ENCODE measurements at places on chromosomes 3 and 15. TPM values are rescaled to one million over a fixed set of nuclear protein-coding genes. Genes with fewer than 3 reads are reported as not detected.
A peak's percentile ranks its signal among the peaks of the same experiment; 100 is the strongest.

Gene IMPG2
- total RNA-seq: 0.59 TPM

Gene HRH1
- 0.31 TPM for total RNA-seq

Gene FSIP1
- 0.50 TPM for total RNA-seq

Gene C3orf85
- total RNA-seq: not detected

DNA sequence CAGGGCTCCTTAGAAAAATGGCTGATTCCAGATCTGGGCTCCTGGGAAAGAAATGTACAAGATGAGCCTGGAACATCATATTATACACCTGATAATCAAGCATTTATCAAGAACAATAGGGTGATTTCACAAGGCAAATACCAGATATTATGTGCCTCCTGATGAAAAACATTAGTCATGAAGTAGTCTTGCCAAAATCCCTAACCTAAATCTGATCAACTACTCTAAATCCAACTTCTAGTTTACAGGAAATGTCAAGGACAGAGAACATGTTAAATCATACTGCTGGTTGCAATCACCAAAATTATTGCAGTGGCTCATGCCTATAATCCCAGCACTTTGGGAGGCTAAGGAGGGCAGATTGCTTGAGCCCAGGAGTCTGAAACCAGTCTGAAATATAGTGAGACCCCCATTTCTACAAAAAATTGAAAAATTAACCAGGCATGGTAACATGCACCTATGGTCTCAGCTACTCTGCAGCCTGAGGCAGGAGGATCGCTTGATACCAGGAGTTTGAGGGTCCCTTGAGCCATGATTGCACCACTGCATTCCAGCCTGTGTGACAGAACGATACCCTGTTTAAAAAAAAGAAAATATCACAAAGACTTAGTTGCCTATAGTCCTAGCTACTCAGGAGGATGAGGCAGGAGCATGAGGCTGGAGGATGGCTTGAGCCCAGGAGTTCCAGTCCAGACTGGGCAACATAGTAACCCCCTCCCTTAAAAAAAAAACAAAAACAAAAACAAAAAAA lies 34.9 kb upstream of the ATP13A3 start:
- no peak overlapping the region for H3K4me3 ChIP-seq
- no peaks in the 10 kb centered on the region for H3K27me3 ChIP-seq
- no peak for DNase-seq
- peaks cover 9% of the 10 kb centered on the region for H3K4me1 ChIP-seq
- H3K27ac ChIP-seq: no peak overlapping the region

GRCh38 chr3:171323938-171324536 lies 136.2 kb downstream of the TNIK start:
- no peak overlapping the region for H3K27ac ChIP-seq
- H3K36me3 ChIP-seq: no peaks in the 10 kb centered on the region
- DNase-seq: no peak
- peaks cover 19% of the 10 kb centered on the region for H3K4me1 ChIP-seq

- H3K36me3 ChIP-seq: no peaks in the 10 kb centered on the region
- peaks cover 23% of the 10 kb centered on the region for H3K27me3 ChIP-seq
- H3K4me3 ChIP-seq: no peak overlapping the region
- DNase-seq: no peak
These were observed 99.2 kb upstream of the TMC3 start for GRCh38 chr15:81473177-81473576.

- H3K27ac ChIP-seq: no peak overlapping the region
- H3K27me3 ChIP-seq: no peaks in the 10 kb centered on the region
- H3K4me1 ChIP-seq: no peaks in the 10 kb centered on the region
- no peaks in the 10 kb centered on the region for H3K36me3 ChIP-seq
These were observed 44.9 kb upstream of the B3GALNT1 start for GRCh38 chr3:161150001-161150525.

GRCh38 chr3:9976721-9977709 lies 9.6 kb downstream of the EMC3 start:
- H3K36me3 ChIP-seq: peaks cover 22% of the 10 kb centered on the region
- DNase-seq: no peak
- no peak overlapping the region for H3K4me3 ChIP-seq
- no peak overlapping the region for H3K27ac ChIP-seq
- H3K27me3 ChIP-seq: no peaks in the 10 kb centered on the region
- no peaks in the 10 kb centered on the region for H3K4me1 ChIP-seq

- H3K27ac ChIP-seq: no peak overlapping the region
- H3K4me1 ChIP-seq: peaks cover 5% of the 10 kb centered on the region
- no peak overlapping the region for H3K4me3 ChIP-seq
These were observed 15.2 kb downstream of the EFCC1 start for GRCh38 chr3:129016356-129016719.

DNA sequence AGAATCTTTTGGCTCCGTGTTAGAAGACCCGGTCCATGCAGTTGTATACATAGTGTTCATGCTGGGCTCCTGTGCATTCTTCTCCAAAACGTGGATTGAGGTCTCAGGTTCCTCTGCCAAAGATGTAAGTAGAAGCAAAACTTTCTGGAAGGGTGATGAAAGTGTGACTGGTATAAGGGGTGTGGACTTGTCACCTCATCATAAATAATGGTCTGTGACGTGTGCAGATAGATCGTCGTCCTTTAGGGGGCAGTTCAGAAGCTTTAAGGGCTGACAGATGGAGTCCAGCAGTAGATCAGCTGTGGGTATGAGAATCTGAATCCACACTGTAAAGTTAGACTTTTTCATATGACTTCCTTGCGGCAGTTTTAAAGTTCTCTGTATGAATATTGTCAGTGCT lies 15.3 kb downstream of the SEC61A1 start:
- H3K27me3 ChIP-seq: no peaks in the 10 kb centered on the region
- no peak for DNase-seq
- no peak overlapping the region for H3K4me3 ChIP-seq
- no peaks in the 10 kb centered on the region for H3K4me1 ChIP-seq

DNA sequence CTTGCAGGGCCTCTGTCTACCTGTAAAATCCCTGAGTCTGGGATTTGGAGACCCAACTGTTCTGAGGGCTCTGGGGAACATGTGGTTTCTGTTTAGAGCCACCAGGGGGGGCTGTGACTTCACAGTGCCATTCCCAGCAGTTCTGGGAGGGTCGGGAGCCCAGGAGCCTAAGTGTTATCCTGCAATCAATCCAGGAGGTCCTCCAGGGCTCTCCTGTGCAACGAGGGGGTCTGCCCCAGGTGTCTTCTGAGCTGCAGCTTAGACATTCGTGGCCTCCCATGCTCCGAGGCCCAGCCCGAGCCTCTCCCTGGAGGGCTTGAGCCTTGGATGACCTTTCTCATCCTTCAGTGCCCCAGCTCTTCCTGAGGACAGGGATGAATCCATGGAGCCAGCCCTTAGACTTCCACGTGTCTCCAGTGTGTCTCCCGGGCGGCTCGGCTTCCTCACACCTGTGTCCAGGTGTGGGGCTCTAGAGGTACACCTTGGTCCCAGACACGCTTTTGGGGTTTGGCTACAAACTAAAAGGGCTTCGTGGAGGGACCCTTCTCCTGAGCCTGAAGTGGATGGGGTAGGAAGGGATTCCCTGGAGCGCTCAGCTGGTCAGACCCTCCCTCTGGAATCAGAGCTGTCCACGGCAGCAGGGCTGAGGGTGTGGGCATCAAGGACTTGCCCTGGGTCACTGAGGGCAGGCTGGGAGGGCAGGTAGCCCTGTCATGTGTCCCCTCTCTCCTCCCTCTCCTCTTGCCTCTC lies 20.3 kb upstream of the ABTB1 start:
- DNase-seq: no peak

DNA sequence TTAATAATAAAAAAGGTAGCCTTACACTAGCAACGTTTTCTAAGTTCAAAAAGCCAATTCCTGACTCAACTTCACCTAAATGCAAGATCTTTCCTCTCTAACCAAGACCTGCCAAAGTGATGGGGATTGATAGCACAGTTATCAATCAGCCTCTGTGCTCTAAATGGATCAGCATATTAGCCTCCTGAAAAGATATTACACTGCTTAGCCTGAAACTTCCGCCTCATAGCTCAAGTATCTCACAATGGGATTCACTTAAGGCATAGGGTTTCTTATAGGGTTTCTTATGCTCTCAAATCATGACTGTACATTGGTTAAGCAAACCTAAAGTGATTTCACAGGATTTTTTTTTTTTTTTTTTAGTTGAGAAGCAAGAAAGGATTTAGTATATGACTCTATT lies 436 bp upstream of the SLC9A9 start:
- peak overlapping the region; percentile 88 for H3K4me3 ChIP-seq
- no peaks in the 10 kb centered on the region for H3K36me3 ChIP-seq
- H3K4me1 ChIP-seq: peaks cover 27% of the 10 kb centered on the region
- no peak for DNase-seq

DNA sequence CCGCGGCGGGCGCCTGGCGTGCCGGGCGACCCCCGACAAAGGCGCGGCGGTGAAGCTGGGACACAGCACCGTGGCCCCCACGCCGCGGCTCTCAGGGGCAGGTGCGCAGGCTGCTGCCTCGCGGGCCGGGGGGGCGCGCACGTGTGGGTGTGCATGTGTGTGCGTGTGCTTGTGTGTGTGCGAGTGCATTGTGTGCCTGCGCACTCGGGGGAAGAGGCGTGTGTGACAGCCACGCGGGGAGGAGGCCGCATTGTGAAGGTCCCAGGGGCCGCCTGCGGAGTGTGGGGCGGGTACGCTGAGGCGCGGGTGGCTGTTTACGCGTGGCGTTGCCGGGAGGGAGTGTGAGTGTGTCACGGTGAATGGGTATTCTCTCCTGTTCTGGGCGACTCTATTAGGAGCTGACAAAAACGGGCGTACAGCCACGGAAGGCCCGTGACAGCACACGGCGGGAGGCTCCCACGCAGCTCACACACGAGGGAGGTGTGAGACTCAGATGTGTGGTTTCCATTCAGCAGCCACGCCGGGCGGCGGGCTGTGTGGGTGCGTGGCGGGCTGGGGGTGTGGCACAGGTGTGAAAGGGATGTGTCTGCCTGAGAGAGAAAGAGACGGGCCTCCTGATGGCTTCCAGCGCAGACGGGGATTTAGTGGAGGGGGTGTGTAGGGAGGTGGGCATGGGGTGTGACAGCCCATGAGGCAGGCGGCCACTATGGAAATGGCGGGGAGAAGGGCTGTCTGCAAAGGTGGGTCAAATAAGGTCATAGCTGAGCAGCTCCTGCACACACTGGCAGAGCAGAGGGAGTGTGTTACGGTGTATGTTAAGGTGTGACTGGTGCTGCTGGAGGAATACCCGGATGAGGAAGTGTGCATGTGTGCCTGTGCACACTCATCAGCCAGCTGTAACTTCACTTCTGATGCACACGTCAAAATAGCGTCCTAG lies 750 bp downstream of the PODXL2 start:
- H3K36me3 ChIP-seq: no peaks in the 10 kb centered on the region
- peaks cover 62% of the 10 kb centered on the region for H3K27me3 ChIP-seq
- no peak overlapping the region for H3K27ac ChIP-seq
- DNase-seq: no peak

GRCh38 chr3:72032441-72033135 lies 247.6 kb upstream of the PROK2 start:
- H3K36me3 ChIP-seq: no peaks in the 10 kb centered on the region
- no peak for DNase-seq
- peaks cover 8% of the 10 kb centered on the region for H3K4me1 ChIP-seq
